ENCODE measurements at places on chromosomes 5 and 9.

GRCh38 chr5:146877178-146877681 is 1.3 kb downstream of the PPP2R2B start:
- no peak for DNase-seq

DNA sequence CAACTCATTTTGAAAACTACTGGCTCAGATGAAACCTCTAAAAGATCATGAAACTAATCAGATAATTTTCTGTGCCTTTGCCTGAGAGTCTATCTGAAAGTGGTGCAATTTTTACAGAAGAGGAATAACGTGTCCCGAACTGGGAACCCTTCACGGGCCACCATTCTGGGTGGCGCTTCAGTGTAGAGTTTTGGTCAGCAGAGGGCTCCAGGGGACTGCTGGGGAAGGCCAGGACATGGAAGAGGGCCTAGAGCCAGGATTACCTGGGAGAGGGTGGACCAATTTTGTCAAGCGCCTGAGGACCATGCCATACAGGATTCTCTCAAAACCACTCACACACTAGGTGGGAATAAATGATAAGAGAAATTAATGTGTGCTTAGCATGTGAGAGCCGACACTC is 49.7 kb upstream of the PLEKHG4B start:
- no peak for DNase-seq

DNA sequence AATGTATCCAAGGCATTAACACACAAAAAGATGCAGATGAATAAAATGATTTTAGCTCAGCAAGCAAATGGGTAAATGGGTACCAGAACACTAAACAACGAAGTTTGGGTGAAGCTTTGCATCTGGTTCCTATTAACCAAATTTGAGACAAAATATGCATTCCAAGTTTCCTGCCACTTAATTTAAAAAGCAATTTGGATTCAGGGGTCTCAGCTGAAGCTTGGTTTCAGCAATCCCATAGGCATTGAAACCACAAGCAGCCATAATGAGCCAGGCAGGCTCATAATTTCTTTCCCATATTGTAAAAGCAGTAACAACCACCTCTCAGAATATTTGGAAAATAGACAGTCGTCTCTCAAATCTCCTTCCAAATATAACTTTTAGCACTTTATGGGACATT is 138.9 kb downstream of the NXNL2 start:
- DNase-seq = no peak

DNA sequence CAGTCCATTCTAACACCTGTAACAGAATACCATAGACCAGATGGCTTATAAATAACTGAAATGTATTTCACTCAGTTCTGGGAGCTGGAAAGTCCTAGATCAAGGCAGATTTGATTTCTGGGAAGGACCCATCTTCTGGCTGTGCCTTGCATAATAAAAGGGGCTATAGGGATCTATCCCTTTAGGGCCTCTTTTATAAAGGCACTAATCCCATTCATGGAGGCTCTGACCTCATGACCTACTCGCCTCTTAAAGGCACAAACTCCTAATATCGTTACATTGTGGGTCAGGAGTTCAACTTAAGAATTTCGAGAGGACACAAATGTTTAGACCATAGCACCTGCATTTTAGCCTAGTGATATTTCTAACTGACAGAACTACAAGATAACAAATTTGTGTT is 619.0 kb downstream of the CDH18 start:
- DNase-seq = no peak

DNA sequence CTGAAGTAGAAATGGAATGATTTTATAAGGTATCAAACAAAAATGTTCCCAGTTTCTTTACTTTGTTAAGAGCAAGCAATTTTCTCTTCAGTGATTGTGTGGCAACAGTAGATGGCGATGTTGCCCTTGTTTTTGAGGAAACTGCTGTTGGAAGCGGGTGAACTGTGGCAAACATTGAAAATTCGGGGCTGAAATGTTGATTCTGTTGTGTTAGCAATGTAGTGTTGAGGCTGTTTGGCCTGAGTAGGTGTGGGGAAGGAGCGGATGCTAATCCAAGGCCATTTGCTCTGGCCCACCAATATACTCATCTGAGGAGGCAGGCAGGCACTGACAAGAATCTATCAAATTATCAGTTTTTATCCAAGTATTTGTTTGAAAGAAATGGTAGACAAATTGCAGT is 129.8 kb downstream of the SLC12A2 start:
- no peak for DNase-seq

- DNase-seq = no peak
Measured at GRCh38 chr5:145938776-145939539, 2.6 kb downstream of the SH3RF2 start.

Measured in heart right ventricle (tissue), 16 donors.